ENCODE measurements at places on chromosomes 7 and 10.
A peak's percentile ranks its signal among the peaks of the same experiment; 100 is the strongest.

- no peak for DNase-seq
These were observed 420.7 kb upstream of the LRRTM3 start for GRCh38 chr10:66505003-66505657.

GRCh38 chr7:147541261-147541660, 1049.3 kb upstream of the C7orf33 start:
- DNase-seq = no peak

GRCh38 chr10:118810796-118811505, 56.2 kb upstream of the CACUL1 start:
- DNase-seq = no peak

GRCh38 chr7:126696256-126697038, 556.3 kb downstream of the GRM8 start:
- no peak for DNase-seq

DNA sequence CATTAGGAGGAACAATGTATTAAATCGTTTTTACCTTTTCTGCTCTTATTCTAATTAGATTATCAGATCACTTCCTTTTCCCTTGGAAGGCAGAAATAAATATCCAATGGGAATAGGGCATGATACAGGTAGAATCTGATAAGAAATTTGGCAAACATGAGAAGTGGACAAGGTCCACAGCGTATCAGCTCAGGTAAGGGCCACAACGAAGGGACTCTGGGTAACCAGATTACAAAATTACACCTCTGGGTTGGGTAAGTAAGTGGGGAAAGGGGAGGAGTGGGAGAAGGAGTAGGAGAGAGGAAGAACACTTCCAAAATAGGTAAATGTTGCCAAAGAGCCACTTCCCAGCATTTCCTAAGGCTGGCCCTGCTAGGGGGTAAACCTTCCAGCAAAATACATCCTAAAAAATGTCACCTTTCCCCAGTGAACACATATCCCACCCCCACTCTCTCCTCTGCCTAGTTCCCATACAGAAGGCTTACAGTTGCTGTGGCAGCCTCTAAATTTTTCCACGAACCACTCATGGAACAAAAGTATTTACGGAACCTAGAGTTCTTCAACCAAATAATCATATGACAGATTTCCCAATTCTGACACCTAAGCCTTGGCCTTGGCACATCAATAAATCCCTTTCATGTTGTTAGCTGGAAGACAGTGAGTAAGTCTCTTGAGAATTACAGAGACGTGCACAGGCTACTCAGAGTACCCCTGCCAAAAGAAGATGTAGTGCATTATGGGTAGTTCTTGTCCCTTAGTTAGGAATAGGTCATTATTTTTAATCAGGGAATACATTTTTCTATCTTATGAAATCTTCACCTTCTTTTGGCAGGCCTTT, 51.5 kb upstream of the DLX6 start:
- no peak for DNase-seq

DNA sequence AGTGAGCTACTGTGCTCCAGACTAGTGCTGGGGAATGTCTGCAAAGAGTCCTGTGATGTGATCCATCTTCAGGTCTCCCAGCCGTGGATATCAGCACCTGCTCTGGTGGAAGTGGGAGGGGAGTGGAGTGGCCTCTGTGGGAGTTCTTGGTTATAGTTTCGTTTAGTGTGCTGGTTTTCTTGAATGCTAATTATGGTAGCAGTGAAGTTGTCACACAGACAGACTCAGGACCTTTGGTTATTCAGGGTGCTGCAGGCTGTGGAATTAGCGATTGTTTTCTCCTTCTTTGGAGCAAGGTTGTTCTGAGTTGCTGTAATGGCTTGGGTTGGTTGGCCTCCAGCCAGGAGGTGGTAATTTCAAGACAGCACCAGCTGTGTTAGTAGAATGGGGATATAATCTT, 132.7 kb upstream of the HGF start:
- DNase-seq = no peak

- DNase-seq = no peak
These were observed 280.2 kb downstream of the TCERG1L start for GRCh38 chr10:131031346-131031745.

- no peak for DNase-seq
These were observed 880 bp downstream of the HOXA5 start for GRCh38 chr7:27142580-27143022.

GRCh38 chr7:93006480-93007095, 111.2 kb downstream of the SAMD9 start:
- DNase-seq = no peak

DNA sequence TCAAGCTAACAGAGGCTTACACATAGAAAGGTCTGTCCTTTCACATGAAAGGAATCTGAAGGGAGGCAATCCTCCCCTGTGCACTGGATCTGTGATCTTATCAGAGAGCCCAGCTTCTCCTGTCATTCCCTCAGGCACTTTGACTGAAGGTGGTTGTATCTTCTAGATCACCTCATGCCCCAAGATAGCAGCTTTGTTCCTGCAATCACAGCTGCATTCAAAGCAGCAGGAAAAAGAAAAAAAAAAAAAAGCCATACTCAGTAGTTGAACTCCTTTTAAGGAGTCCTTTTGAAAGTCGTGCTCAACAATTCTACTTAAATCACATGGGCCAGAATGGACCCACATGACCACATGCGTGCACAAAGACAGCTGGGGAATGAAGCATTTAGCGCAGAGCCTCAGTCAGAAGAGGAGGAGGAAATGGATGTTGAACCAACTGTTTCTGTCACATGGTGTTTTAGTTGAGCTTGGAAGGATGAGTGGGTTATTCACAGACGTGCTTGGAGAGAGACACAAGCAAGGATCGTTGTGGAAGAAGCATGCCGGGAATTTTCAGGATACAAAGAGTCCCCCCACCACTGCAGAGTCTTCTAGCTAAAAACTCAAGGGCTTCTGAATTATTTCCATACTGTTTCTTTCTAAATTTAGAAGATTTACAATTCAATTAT, 13.0 kb upstream of the PFKP start:
- no peak for DNase-seq

DNA sequence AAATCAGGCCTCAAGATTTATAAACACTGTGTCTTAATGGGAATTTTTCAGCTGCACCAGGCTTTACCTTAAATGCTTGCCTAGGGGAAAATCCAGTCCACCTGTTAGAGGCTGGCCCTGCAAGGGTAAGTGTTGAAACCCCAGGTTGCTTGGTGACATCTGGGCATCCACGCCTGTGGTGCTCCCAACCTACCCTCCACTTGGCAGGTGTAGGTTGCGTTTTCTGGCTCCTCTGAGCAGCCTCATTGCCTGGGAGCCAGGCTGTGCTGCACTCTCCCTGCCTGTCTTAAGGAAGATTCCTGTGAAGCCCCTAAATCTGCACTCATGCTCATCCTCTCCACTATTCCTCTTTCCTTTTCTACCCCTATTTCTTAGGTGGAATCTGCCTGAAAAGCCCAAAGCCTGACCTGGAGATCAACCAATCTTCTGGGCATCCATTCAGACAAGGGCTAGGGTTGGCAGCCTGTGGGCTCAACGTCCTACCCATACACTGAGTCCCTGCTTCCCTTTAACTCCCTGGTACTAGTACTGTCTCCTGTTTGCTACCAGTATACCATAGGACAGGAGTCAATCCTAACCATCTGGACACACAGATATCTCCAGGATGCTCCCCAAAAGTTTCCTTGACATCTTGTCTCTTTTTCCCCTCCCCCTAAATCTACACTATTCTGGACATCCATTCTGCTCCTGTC, 150.4 kb downstream of the PDE1C start:
- DNase-seq = no peak

GRCh38 chr7:149741629-149742028, 31.8 kb downstream of the ZNF467 start:
- DNase-seq = no peak

DNA sequence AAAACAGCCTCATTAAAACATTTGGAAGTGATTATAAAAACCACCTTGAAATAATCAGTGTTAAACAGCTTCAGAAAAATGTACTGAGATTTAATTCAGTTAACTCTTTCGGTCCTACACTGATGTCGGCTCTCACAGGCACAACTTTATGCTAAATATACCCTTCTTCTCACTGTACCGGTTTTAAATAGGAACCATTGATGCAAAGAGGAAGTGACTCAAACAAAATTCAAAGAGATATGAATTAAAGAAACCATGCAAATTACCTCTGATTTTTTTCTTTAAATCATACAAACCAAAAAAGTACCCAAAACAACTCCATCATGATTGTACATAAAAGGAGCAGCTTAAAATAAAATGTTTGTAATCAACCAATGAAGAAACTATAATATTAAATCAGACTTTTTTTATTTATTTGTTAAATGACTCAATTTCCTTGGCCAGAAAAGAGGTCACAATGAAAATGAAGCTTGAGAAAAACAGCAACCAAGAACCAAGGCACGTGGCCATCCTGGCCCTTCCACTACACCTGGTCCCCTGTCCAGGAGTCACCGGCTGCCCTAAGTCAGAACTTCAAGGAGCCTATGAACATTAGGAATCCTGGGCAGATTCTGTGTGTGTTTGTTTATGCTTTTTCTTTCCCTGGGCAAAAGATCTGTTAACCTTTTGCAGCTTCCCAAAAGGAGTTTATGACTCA, 73.0 kb upstream of the CABCOCO1 start:
- DNase-seq = no peak

GRCh38 chr10:33594475-33594874, 260.0 kb upstream of the NRP1 start:
- DNase-seq = no peak

DNA sequence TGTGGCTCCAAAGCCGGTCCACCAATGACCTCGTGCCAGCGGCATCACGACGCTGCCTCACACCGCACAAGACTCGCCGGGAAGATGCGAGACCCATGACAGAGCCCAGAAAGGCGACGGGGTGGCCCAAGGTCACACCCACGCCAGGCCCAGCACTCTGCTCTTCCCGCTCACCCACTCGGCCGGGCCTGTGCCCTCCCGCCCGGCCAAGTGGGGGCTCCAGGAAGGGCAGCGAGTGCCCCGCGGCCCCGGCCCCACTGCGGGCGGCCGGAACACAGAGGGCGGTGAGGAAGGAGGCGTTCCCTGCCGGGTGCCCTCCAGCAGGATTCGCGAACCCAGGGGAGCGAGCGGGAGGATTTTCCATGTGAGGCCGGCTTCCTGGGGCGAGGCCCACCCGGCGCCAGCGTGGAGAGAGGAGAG, 56.3 kb downstream of the PDGFA start:
- no peak for DNase-seq

DNA sequence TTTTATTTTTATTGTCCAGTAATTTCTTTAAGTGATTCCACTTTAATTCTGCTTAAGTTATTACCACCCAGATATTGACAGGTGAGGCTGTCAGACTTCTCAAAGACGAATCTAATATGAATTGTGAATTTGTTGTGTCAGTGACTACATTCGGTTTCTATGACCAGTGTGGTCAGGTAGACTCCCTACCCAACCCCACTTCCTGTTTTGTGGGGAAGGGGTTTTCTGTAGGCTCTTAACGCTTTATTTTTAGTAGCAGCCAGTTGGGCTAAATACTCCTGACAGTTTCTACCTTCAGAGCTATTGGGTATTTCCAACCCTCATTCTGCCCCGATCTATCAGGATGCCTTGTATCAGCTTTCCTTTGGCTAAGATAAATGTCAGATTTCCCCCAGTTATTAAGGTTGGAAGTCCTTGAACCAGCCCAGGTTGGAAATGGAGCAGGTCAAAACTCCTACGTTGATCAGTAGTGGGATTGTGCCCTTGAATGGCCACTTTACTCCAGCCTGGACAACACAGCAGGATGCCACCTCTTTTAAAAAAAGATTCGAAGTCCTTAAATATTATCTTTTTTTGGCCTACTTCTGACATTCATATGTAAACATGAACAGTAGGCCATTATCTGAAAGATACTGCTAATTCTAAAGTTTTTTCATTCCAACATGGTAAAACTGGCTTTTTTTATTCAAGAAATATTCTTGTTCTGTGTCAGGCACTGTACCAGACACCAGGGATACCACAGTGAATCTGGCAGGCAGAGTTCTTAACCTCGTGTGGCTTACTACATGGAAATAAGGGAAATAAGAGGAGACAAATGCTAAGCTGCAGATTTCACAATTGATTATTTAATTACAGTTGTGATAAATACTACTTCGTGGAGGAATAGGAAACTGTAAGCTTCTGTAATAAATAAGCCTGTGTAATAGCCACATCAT, 133.3 kb upstream of the SAMD8 start:
- DNase-seq = peak; percentile 52

- DNase-seq = no peak
These were observed 11.6 kb upstream of the PON3 start for GRCh38 chr7:95407751-95408150.

GRCh38 chr7:143068446-143068845, 16.3 kb downstream of the OR6V1 start:
- no peak for DNase-seq

- DNase-seq = no peak
These were observed 10.4 kb downstream of the HDAC9 start for GRCh38 chr7:18505870-18506460.

Measured in CD8-positive, alpha-beta memory T cell (primary cell).